Putamen (tissue), 1 donor: ENCODE measurements at places on chromosomes 1 and 21.
A peak's percentile ranks its signal among the peaks of the same experiment; 100 is the strongest.

GRCh38 chr1:46533179-46533864 lies 18.1 kb downstream of the KNCN start:
- peak; percentile 22 for DNase-seq

DNA sequence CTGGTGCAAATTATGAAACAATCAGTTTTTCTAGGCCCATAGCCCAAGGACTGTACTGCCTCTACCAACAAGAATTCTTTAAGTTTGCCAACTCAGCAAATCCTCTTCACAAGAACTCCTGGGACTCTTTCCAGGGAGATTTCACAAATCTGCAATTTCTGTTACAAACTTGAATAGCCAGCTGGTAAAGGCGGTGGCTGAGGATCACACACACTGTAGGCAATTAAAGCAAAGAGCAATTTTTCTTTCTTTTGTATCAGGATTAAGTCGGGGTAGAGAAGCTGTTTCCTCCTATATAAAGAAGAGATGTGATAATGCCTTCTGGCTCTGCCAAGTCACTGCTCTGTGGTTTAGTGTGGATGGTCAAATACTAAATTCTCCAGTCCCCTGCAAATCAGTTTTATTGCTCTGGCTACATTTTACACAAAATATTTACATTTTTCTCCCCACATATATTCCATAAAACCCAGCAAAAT lies 1.7 kb downstream of the ALDH9A1 start:
- peak; percentile 43 for DNase-seq

DNA sequence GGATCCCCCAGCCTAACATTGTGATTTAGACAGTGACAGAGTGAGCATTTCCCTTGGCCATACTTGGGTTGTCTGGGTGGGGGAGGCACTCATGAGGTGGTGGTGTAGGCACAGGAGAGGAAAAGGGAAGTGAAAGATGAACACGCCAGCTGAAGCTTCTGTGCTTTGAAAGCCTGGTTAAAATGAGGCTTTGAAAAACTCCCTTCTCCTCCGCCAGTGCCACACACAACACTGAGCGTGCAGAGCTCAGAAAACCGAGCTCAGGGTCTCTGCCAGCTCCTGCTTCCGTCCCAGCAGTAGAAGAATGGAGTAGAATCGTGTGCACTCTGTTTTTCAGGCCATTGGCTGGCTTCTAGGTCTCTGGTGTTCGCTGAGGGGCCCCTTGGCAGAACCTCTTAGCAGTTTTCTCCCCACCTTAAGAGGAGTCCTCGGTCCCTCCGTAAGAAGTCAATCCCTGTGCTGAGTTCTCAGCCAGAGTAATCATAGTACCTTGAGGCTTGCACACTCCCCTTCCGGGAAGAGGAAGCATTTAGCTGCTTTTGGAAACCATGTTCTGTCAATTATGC lies 12.9 kb downstream of the PLEKHM2 start:
- peak; percentile 57 for DNase-seq

GRCh38 chr1:74611887-74612286 lies 61.7 kb downstream of the ERICH3 start:
- DNase-seq = no peak

GRCh38 chr21:36163750-36164741 lies 7.4 kb downstream of the DOP1B start:
- no peak for DNase-seq

DNA sequence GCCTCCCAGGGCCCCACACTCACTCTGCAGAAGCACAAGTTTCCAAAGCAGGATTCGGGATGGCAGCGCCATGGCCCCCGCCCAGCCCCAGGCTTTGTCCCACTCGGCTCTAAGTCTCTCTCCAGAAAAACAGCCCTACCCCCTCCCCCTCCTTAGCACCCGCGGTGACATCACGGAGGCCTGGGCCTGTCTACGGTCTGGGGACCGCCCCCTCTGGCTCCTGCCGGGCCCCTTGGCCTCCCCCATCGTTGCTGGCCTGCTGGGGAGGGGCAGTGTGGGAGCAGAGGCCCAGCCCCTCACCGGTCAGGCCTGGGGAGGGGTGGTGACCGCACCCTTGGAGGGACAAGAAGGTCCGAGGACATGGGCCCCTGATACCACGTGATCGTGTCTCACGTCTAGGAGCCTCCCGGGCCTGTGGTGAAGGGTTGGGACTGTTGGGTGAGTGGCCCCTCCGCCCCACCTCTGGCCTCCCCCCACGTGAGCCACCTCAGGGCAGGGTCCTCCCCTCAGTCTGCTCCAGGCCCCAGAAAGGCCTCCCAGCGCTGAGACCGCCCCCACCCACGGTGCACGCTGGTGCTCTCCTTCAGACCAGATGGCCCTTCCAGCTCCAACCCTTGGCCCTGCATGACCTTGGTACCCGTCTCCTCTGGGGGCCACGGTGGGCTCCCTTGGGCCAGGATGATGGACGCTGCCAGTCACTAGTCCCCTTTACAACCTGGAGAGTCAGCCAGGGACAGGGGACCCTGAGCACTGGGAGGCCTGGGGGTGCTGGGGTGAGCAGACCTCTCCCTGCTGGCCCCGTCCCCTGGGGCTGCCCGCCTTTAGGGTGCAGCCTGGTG lies at the start of gene MXRA8:
MXRA8 (minus strand) TSS at position 123 of the 839 bp plus-strand sequence; CDS start at position 72, 51 bp downstream.
- no peak for DNase-seq

DNA sequence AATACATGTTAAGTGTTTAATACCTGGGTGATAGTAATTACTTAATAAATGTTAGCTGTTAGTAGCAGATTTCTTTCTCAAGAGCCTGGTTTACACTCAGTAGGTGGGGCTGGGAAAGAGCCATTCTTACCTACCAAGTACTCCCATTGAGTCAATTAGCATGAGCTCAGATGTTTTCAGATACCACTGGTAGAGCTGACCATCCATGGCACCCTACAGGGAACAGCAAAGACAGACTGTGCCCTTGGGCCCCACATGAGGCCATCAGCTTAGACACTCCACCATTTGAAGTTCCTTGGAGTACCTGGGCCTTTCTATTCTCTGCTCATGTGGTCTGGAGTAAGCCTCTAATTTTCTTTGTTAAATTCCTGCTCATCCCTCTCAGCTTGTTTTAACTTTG lies 179.3 kb downstream of the CACNA1E start:
- no peak for DNase-seq

GRCh38 chr1:155061381-155062150 lies 2.0 kb upstream of the EFNA4 start:
- DNase-seq = peak; percentile 61

- DNase-seq = peak; percentile 34
Observed at GRCh38 chr1:43414634-43415223, 25.0 kb downstream of the SZT2 start.

DNA sequence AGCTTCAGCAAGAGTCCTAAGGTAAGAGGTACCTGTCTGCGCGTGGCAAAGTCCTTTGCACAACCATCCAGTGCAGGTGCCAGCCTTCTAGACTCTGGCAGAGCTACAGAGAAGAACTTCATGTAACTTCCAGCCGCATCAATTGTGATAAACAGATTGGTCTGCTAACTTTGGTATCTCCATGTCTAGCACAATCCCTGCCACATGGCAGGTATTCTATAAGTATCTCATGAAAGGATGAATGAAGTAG lies 29.8 kb downstream of the CD48 start:
- DNase-seq = no peak

GRCh38 chr1:8020032-8020431 lies 6.1 kb downstream of the ERRFI1 start:
- no peak for DNase-seq

DNA sequence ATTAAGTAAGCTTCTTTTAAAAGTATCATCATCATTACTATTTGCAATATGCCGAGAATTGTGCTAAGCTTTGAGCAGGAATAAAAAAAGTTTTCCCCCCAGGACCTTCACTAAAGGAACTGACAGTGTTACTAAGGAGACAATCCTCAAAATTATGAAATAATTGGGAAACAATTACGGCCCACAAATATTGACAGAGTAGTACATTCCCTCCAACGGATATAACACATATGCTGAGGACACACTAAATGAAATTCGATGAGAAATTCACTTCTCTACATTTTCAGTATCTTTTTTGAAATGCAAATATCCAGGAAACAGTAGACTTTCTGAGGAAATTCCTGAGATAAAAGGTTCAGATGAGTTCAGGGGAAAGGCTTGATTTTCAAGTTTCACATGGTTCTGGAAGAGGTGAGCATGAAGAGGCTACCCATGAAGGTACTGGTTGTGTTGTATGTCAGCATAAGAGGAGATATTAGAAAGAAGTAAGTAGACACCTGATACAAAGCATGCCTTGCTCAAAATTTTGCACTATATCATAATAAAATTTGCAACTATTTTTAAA lies 171.2 kb upstream of the NR5A2 start:
- no peak for DNase-seq
